ENCODE measurements at places on chromosomes 1 and 21. TPM values are rescaled to one million over a fixed set of nuclear protein-coding genes. Genes with fewer than 3 reads are reported as not detected.

The TRIM46 gene
- 5.9 TPM for total RNA-seq

The RNU1-3 gene
- 5,329 TPM for total RNA-seq

The FCGR2B gene
- not detected for total RNA-seq

The OR14A2 gene
- total RNA-seq: not detected

The PRR9 gene
- total RNA-seq: not detected

The F13B gene
- not detected for total RNA-seq

The CD247 gene
- total RNA-seq: 0.09 TPM

The ADORA1 gene
- not detected for total RNA-seq

The AMY1B gene
- total RNA-seq: not detected

The DNASE2B gene
- not detected for total RNA-seq

The TRIM62 gene
- 1.5 TPM for total RNA-seq

The LCE1B gene
- not detected for total RNA-seq

The TNFAIP8L2 gene
- not detected for total RNA-seq

The BSND gene
- total RNA-seq: not detected

The MPZ gene
- 0.54 TPM for total RNA-seq

The CLDN14 gene
- total RNA-seq: 0.18 TPM

The WNT2B gene
- 8.6 TPM for total RNA-seq

The CRNN gene
- not detected for total RNA-seq
